Right renal cortex interstitium (tissue), 3 donors: ENCODE measurements at places on chromosomes 16 and 17.

DNA sequence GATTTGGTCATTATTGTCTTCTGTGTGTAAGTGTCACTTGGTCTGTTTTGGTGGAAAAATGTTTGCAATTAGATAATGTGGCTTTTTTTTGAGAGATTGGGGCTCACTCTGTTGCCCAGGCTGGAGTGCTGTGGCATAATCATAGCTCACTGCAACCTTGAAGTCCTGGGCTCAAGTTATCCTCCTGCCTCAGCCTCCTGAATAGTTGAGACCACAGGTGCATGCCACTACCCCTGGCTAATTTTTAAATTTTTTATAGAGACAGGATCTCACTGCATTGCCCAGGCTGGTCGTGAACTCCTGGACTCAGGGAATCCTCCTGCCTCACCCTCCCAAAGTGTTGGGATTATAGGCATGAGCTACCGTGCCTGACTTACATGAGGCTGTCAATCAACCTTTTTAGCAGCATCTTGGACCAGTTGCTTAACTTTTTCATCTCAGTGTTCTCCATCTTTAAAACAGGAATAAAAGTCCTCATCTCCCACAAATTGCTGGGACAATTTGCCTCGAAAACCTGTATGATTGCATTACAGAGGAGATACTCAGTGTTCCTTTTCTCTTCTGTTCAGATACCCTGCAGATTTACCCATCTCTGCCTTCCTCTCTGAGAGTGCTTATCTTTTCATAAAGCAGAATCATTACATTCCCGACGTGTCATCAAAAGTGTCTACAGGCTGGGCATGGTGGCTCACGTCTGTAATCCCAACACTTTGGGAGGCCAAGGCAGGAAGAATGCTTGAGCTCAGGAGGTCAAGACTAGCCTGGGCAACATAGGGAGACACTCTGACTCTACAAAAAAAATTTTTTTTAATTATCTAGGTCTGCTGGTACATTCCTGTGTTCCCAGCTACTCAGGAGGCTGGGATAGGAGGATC lies 19.1 kb downstream of the ACSF2 start:
- DNase-seq, result no peak

- DNase-seq, result no peak
Observed at GRCh38 chr16:35525979-35526590, 2066.7 kb downstream of the TP53TG3F start.

DNA sequence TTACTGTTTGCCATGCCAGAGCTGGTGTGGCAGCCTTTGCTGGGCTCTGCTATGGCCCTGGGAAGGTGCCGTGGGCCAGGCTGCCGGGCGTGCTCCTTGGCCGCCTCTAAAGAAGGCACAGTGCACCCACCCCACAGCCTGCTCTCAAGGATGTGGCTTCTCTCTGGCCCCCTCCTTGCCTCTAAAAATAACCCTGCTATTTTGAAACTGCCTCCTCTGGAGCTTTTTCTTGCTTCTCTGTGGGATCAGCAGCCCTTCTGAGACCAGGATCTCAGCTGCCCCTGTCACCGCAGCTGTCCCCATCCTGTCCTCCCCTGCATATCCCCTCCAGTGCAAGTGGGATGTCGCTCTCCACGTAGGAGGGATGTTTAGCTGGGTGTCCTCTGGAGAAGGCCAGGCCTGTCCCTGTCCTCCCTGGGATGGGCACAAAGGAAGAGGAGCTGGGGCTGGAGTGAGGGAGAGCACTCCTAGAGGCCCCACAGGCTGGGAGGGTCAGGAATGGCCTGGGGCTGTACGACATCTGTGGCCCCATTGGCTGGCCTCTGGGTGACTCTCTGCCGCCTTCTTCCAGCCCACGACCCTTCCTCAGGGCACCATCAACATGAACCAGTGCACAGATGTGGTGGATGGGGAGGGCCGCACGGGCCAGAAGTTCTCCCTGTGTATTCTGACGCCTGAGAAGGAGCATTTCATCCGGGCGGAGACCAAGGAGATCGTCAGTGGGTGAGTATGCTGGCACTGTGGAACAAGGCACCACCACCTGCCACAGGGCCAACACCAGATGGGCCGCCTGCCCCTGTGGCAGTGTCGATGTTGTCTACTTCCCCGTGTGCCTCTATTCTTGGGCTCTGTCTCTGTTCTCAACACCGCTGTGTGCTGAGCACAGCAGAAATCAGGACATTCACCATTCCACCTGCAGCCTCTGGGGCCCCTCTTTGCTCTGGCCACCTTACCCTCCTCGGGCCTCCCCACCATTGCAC lies 79.7 kb downstream of the PLD6 start:
- DNase-seq, result no peak

GRCh38 chr16:15703029-15703736 lies 53.1 kb downstream of the NDE1 start:
- no peak for DNase-seq

- DNase-seq, result no peak
Observed at GRCh38 chr17:45408611-45409421, 23.9 kb downstream of the ARHGAP27 start.

DNA sequence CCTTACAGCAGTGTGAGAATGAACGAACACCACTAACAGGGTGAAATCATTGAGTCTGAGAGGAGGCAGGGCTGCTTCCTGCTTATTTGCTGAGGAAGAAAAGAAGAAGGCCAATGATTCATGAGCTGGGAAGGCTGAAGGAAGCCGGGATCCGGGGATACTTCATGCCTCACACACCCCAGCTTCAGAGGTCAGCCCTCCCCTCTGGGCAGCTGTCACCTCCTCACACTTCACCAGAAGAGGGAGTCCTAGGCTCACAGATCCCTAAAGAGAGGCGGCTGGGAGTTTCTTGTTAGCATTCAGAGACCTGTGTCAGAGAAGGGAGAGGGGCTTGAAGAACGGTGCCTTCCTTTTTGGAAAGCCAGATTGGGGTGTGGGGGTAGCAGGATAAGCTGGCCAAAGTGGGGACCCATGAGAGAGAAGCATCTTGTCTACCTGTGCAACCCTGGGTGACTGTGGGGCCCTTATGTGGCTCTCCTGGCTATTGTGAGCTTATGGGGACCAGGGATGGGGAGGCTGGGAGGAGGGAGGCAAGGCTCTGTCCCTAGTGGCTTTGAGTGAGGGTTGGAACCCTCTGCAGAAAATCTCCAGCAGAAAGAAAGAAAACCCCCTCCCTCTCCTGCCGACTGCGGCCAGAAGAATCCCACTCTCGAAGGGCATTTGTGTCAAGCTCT lies 94.6 kb downstream of the RGS9 start:
- DNase-seq, result no peak

- peak; percentile 5 for DNase-seq
Observed at GRCh38 chr17:68909066-68909465, 46.1 kb downstream of the ABCA8 start.

DNA sequence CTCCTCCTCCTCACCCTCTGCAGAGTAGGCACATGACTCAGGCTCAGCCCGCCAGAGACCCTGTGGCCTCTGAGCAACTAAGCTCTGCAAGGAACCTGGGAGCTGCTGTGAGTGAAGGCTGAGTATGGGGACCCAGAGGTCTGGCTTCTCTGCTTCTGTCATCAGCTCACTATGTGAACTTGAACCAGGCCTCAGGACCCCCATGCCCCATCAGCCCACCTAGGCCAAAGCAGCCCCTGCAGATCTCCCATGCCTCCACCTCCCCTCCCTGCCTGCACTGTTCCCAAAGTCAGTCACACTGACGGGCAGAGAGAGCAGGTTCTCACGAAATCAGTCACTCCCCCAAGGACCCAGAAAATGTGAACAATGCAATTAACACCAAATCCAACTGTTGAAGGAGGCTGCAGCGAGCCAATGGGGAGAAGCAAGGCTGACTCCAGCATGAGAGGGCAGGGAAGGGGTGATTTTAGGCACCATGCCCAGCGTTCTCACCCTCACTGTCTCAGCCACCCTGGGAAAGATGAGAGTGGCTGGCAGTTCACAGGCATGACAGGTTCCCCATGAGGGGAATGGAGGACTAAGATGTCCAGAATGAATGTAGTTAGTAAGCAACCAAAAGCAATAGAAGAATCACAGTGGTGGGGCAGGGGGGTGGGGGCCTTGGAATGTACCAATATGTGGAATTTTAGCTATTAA lies 60.6 kb downstream of the BEAN1 start:
- DNase-seq, result no peak

DNA sequence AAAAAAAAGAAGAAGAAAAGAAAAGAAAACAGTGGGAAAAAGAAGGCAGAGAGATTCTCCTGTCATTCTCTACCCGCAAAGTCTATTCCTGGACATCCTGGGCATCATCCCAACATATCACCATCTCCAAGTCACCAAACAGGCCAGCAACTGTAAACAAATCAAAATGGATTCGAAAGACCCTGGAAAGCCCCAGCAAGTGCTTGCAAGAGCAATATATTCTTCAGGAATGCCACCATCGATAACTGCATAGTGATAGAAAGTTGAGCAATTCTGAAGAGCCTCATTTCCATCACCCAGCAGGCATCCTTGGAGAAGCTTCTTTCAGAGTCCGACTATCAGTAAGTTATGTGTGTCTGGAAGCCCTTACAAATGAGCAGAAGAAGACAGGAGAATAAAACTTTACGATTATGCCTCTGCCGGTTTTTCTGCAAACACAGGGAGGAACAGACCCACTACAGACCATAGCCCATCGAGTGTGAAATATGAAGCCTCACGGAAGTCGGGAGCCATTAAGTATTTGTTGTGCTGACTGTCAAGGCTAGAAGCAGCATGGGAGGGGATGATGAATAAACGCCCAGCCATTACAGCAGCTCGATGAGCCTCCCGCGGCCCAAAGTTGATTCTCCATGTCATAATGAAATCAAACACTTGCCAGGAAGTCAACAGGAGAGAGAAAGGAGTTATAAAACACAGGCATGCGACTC lies 64.5 kb upstream of the SEC14L1 start:
- DNase-seq, result no peak

DNA sequence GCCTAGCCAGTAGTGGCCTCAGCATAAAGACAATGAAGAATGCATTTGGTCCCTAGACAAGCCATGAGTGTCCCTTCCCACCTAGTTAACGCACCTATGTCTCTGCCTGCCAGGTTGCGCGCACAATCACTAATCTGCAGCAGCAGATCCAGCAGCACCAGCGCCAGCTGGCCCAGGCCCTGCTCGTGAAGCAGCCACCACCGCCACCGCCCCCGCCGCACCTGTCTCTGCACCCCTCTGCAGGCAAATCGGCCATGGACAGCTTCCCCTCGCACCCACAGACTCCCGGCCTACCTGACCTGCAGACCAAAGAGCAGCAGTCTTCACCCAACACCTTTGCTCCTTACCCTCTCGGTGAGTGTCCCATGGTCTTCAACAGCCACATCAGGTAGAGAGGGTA lies 41.8 kb downstream of the TMC6 start:
- no peak for DNase-seq

DNA sequence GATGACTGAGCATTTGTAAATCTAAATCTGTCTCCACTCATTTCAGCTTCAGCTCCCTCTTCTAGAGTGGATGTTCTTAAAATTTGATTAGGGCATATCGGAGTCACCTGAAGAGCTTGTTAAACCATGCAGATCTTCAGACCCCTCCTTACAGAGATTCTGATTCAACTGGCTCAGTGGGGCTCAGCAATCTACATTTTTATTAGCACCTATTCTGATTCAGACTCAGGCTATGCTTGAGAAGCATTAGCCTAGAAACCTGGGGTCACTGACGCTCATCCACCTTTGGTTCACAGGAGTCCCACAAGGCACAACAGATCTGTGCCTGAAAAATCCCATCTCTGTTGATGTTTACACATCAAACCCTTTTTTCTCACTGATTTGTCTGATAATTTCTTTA lies 365.6 kb downstream of the GRIN2A start:
- no peak for DNase-seq

- no peak for DNase-seq
Observed at GRCh38 chr17:73351764-73352163, 40.0 kb upstream of the CDC42EP4 start.

GRCh38 chr17:82887255-82888164 lies 47.7 kb upstream of the ZNF750 start:
- no peak for DNase-seq

GRCh38 chr17:32722733-32723132 lies 154.2 kb downstream of the MYO1D start:
- DNase-seq, result no peak

GRCh38 chr16:88437367-88437964 lies 15.6 kb upstream of the ZFPM1 start:
- no peak for DNase-seq

GRCh38 chr16:86335266-86336172 lies 174.8 kb upstream of the FOXF1 start:
- DNase-seq, result no peak

DNA sequence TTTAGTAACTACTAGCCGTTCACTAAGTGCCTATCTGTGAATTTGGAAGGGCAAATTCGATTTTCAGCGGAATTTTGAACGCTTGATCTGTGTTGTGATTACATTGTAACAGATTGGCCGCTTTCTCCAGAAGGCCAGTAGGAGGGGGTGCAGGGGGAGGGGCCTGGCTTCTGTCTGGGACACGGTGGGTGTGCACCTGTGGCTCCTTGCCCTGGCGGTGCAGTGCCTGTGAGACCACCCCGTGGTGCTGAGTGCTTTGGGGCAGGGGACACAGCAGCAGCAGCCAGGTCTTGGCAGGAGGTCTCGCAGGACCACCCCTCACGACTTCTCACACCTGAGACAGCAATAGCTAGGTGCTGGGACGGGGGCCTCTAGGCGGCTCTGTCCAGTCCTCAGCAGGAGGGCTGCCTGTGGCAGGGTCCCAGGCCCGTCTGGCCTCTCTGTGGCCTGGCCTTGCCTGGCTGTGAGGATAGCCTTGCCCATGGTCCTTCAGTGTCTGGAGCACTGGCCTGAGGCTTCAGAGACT lies 1.8 kb downstream of the UBE2I start:
- no peak for DNase-seq

DNA sequence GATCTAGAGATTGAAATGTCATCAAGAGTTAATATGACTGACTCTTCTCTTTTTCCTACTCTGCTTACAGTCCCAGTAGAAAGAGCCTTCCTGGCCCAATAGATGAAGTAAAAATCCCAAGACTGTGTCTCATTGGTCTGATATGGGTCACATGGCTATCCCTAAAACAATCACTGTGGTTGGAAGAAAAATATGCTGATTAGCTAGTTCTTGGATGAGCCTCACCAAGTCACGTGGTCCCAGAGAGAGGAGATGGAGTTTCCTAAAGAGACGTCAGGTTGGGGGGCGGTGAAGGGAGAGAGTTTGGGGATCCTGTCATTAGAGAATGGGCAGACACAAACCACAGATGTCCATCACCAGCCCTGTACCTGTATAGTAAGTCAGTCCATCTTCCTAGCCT lies 466.3 kb downstream of the HAPSTR1 start:
- no peak for DNase-seq

DNA sequence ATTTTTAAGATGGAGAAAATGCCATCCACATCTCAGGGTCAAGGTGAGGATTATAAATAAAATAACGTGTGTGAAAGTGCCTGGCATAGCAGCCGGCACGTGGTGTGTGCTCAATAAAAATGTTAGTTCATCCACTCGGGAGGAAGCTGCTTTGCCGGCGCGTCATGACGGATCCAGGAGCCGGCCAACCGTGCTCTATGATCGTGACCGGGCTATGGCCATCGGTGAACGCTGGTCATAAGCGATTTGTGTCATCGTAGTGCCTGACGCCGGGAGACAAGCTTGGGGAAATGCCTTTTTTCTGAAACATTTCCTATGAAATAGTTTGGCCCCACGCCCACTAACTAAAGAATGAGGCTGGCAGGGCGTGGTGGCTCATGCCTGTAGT lies 74.0 kb downstream of the CMC2 start:
- peak; percentile 17 for DNase-seq

GRCh38 chr17:80413771-80414507 lies 1.0 kb upstream of the ENDOV start:
- DNase-seq, result no peak

GRCh38 chr17:72592242-72592966 lies 471.6 kb downstream of the SOX9 start:
- DNase-seq, result peak; percentile 67
